ENCODE measurements at places on chromosomes 13 and 19.
A peak's percentile ranks its signal among the peaks of the same experiment; 100 is the strongest.

DNA sequence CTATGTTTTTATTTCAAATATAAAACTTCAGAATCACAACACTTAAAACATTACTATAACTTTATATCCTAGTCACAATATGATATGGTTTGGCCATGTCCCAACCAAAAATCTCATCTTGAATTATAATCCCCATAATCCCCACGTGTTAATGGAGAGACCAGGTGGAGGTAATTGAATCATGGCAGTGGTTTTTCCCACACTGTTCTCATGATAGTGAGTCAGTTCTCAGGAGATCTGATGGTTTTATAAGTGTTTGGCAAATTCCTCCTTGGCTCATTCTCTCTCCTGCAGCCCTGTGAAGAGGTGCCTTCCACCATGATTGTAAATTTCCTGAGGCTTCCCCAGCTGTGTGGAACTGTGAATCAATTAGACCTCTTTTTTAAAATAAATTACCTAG lies 307.6 kb downstream of the SPRY2 start:
- no peak for DNase-seq

- DNase-seq = no peak
These were observed 353.6 kb upstream of the GPC6 start for GRCh38 chr13:92873029-92873428.

DNA sequence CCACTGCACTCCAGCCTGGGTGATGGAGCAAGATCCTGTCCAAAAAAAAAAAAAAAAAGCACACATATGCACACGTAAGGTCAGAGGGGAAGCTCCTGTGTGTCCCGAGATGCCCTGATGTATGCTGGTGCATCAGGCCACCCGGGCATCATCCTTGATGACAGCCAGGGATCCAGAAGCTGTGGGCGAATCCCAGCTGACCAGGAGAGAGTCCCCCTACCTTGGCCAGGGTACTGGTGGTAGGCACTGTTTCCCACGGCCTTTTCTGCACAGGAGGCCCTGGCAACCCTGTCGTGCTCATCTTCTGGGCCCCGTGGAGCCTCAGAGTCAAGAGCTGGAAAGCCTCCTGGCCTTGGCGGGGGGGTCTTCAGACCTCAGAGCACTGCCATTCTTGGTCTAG lies 14.0 kb downstream of the MYDGF start:
- DNase-seq = no peak

- DNase-seq = peak; percentile 37
These were observed 11.0 kb downstream of the CTU1 start for GRCh38 chr19:51097166-51097738.

GRCh38 chr13:97397267-97397666 lies 36.7 kb upstream of the RAP2A start:
- no peak for DNase-seq

- DNase-seq = no peak
These were observed 82.4 kb upstream of the STARD13 start for GRCh38 chr13:33367926-33368325.

- DNase-seq = no peak
These were observed 599 bp upstream of the ARHGEF7 start for GRCh38 chr13:111114362-111115060.

DNA sequence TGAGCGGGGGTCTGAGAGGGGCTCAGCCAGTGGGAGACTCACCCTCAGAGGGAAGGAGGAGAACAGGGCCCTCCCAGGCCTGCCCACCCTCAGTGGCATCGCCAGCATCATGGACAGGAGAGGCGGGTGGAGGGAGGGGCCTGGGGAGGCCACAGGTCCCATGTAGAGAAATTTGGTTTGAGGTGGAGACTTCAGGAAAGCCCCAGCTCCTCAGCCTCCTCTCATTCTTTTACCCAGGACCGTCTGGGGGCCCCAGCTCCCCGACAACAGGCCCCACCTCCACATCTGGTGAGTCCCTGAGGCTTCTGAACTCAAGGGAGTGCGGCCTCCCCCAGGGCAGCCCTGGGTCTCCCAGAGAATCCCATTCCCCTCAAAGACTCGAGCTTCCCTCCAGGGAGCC lies 3.1 kb downstream of the LILRB1 start:
- no peak for DNase-seq

DNA sequence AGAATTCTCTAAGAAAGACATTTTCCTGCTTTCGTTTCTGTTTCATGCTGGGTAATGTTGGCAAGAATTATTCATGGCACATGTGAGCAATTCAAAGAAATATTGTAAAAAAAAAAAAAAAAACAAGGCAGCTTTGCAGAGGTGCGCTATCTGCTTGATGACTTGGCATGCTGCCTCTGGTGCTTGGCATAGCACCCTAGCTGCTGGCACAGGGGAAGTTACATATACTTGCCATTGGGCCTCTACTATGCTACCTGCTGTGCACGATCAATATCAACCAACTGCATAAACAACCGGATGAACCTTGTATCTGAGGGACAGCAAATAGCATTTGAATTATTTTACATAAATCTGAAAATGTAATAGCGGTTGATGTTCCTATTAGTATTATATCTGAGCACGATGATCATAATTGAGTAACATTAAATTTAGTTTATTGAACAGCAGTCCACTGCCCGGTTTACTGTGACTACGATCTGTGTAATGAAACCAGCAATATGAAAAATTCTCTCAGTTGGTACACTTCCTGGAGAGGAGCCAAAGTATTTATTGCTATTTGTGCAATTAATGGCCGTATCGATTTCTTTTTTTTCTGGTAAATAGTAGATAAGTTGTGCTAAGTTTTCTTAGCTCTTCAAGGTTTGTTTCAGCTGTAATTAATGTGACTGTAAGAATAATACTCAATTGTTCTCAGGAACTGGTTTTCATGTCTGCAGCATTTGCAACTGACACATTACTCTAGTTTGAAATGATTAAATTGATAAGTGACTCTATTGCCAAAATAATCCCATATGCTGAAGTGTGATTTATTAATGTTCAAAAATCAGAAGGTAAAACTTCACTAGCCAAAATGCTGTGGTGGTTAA lies 717.3 kb downstream of the DACH1 start:
- DNase-seq = no peak

DNA sequence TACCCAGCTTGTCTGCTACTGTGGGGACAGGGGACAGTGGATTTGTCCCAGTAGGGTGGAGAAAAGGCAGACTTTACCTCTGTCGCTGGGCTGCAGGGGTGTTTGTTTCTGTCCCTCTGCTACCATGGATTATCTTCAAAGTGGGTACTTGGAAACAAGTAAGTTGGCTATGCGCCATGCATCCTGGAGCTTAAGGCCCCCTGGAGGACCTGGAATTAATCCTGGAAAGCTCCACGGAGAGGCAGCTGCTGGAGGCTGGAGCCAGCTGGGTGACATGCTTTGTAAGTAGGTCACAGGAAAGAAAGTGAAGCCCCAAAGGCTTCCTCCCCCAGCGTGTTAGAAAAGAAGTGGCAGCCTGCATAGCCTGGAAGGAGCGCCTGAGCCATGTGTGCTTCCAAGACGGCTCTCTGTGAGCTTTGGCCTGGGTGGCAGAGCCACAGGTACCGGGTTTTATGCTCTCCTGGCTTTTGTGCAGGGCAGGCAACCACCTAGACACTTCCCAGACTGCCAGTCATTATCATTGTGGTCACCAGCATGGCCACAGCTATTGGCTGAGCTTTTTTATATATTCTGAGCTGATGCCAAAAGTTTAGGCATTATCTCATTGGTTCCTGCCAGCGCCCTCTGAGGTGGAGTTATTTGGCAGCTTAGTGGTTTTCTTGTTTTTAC lies 9.5 kb downstream of the B3GLCT start:
- DNase-seq = no peak

DNA sequence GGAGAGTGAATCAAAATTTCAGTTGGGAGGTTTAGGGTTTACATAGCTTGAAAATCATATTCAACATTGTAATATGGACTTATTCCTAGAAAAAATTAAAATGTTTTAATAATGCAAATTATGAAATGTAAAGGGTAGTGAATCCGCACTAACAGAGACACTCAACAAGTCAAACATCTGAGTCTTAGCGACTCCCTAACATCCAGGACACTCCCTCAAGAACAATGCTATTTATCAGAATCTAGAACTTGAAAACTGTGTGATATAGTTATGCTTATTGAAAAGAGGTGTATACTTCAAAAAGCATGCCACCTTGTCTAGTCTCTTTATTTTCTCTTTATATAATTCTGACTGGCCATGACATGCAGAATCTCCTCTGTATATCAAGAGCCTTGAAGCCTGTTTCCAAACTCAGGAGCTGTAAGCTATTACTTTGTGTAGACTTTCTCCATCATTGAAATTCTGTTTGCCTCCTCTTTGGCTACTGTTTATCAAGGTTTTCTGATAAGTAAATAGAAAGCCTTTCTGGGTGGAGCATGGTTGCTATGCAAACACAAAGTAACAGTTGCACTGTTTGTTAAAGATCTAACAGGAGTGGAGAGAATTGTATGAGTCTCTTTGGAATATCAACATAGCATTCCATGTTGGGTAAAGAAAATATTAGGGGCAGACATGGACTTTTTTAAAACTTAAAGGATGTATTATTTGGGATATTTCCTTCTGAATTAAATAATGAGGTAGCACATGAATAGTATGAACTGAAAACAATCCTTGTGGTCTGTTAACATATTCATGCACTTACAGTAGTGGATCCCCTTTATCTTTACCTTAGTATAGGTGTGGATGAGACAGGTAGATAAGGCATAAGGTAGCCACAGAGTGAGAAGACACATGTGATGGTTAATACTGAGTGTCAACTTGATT lies 56.4 kb upstream of the MBNL2 start:
- DNase-seq = no peak

DNA sequence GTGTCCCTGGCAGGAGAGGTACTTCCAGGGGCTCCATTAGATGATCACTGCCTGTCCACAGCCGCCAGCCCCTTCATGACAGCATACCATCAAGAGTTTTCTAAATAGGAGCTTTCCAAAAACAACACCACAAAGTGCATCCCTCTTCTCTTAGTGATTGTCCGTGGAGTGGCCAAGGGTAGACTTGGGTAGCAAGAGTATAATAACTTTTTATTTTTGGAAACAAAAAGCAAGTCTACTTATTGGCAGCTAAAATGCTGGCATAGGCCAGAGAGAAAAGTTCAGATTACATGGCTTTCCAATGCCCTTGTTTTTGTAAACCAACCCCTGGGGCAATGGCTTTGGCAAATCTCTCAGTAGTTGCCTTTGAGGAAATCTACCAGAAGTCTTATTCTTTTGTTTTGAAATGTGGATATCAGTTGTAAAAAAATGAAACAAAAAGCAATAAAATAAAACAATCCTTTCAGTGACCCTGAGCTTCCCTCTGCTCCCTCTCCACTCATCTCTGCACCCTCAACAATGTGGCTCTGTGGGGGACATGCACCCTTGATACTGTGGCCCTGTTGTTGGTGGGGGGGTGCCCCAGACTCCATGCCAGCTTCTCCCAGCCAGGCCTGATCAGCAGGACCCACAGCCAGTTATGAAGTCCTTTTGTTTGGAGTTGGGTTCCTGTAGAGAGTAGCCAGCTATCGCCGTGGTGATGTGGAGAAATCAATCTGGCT lies 294.1 kb downstream of the DLEU7 start:
- no peak for DNase-seq

DNA sequence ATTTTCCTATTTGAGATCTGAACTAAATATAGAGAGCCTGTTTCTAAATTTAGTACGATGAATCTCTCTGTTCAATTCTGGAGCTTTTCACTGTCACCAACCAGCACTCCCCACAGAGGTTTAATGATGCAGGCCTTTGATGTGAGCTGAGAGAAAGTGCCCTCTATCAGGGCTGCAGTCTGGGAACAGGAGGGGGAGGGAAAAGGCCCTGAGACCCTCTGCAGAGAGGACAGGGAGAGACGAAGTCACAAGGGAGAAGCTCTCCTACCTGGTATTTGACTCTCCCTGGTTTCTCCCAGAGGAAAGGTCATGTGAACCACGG lies 206.8 kb upstream of the SOX1 start:
- no peak for DNase-seq

GRCh38 chr13:67107979-67108378 lies 122.2 kb downstream of the PCDH9 start:
- DNase-seq = no peak

DNA sequence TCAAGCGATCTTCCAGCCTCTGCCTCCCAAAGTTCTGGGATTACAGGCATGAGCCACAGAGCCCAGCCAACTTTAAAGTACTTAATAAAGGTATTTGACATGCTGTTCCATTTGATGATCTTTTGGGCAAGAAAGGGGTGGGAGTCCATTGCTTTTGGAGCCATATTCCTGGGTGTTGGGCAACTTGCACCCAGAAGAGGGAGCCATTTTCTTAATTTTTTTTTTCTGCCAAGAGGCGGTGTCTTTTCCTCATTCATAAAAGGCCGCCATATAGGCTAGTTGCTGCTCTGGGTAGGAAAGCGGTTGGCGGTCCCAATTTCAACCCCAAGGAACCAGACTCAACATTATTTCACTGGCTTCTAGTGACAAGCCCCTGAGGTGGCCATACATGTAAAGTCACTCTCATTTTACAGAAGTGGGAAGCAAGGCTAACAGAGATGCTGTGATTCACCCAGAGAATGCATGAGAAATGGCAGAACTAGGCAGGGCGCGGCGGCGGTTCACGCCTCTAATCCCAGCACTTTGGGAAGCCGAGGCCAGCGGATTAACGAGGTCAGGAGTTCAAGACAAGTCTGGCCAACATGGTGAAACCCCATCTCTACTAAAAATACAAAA lies 139.6 kb downstream of the CACNA1A start:
- DNase-seq = peak; percentile 36

DNA sequence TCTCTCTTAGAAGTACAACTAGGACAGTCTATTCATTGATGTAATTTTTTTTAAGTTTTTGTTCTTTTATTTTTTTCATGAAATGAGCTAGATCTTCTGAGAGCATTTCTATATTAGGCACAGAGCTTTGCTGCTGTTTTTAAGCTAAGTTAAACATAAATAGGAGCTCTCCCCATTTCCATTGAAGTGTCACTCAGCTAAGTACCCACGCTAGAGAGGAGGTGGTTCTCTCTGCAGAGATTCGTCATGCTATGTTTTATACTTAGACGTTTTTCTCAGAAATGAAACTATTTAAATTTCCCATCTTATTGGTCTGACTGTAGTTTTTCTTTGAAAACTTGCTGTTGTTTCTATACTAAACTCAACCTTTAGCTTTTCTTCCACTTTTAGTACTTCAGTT lies 271.5 kb downstream of the PCDH9 start:
- DNase-seq = no peak

GRCh38 chr13:97977982-97978381 lies 24.5 kb downstream of the IPO5 start:
- DNase-seq = no peak

GRCh38 chr19:21483589-21484170 lies 21.7 kb upstream of the ZNF429 start:
- DNase-seq = no peak

DNA sequence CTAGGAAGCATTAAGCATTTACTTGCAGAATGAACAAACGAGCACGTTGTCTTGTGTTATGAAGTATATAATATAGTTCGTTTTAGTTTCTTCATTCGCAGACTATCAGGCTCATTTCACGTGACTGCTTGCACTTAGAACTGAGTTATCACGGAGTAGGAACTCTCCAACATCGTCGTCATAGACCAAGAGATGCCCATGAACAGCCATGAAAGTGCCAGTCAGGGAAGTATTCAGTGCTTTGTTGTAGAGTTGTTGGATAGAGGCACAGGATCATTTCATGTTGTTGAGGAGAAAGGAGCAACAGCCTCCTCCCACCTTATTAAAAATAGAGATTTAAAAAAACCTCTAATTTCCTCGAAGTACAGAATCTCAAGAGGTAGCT lies 977 bp upstream of the IL17D start:
- no peak for DNase-seq

- peak; percentile 75 for DNase-seq
These were observed 5.1 kb downstream of the JUNB start for GRCh38 chr19:12796146-12797071.
